ENCODE measurements at places on chromosomes 12 and 14.

GRCh38 chr14:64601571-64601970 lies 51.8 kb downstream of the PPP1R36 start:
- DNase-seq = no peak

DNA sequence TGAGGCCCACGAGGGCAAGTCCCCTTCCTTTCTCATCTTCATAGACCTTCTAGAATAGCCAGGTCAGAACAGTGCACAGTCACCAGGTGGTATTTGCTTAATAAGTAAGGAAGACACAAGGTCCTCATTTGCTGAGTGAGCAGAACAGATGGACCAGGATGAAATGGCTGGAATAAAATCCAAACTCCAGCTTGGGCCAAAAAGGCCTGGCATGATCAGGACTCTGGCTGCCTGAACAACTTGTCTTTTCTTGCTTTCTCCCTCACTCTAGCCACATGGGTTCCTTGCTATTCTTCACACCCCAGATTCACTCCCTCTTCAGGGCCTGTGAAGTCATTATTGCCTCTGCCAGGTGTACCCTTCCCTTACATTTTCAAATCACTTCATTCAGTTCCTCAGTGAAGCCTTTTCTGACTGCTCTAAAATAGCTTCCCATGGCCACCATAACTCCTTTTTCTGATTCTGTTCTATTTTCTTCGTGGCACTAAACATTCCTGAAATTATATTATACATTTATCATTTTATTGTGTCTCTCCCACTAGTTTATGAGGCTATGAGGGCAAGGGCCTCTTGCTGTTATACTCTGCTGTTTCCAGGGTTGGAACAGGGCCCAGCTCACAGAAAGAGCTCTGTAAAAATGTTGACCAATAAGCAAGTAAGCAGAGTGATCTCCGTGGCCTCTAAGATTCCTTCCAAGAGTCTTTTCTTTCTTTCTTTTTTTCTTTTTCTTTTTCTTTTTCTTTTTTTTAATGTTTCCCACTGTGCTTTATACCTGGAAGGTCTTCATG lies 150.8 kb downstream of the TTC8 start:
- no peak for DNase-seq

DNA sequence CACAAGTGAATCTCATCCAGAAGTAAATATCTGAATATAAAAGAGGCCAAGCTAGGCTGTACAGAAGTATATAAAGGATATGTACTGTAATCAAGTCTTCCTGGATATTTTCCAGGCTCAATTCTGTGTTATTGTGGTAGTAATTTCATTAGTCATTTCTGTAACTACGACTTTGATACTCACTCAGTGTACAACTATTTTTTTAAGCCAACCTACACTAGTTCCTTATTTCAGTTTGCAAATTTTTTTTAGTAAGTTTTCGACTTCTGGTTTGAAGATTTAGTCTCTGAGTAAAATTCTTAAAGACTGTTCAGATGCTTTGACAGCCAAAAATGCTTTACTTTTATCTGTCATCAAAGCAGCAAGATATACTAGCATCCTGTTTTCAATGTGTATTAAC lies 130.8 kb downstream of the CAPZA3 start:
- no peak for DNase-seq

- DNase-seq = no peak
These were observed 2.0 kb downstream of the EEA1 start for GRCh38 chr12:92927055-92927435.

DNA sequence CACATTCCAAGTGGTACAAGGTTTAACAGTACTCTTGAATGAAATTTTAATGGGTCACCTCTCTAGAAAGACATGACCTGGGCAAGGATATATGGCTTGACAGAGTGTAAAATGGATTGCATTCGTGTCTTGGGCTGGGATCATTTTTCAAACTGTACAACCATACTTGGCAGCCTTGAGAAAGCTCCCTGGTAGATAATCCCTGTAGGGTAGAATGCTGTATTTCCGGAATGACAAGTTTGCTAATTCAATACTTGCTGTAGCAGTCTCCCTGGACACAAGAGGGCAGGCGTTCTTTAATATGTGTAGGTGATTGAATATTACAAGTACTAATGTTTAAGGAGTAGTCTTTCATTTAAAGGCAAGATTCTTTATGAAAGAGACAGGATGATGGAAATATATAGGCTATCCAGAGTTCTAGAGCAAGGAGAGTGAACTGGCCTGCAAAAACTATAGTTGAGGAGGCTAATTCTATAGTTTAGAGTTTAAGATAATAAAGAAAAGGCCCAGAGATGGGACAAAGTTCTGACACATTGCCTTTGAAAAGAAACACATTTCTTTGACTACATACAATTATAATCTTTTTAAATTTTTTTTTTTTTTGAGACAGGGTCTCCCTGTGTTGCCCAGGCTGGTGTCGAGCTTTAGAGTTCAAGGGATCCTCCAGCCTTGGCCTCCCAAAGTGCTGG lies 53.4 kb downstream of the PLBD1 start:
- DNase-seq = no peak

DNA sequence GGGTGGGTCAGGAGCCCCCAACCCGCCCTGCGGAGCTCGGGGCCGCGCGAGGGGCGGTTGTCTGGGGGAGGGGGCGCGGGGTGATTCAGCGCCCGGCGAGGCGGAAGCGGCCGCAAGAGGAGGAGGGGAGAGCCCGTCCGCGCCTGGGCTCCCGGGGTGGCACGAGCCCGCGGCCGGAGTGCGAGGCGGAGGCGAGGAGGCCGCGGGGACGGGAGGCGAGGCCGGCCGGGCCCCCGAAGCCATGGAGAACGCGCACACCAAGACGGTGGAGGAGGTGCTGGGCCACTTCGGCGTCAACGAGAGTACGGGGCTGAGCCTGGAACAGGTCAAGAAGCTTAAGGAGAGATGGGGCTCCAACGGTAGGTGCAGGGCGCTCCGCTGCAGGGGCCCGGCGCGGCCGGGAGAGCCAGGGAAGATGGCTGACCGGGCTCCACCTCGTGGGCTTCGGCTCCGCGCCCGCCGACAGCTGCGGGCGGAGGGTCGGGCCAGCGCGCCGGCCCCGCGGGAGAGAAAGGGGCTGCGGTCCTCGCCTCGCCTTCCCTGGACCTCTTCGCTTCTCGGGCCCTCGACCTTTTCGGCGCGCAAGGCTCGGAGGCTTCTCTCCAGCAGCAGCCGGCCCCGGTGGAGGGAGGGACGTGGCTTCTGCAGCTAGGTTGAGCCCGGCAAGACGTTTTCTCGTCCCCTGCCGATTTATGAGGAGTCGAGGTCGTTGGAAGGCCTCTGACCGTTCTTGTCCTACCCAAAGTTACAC lies 677 bp downstream of the ATP2A2 start:
- peak; percentile 16 for DNase-seq

GRCh38 chr12:75814851-75815754 lies 216.5 kb downstream of the PHLDA1 start:
- DNase-seq = no peak

GRCh38 chr14:87001333-87001732 lies 991.6 kb downstream of the GALC start:
- no peak for DNase-seq

GRCh38 chr12:6730169-6730568 lies 6.3 kb downstream of the COPS7A start:
- no peak for DNase-seq

DNA sequence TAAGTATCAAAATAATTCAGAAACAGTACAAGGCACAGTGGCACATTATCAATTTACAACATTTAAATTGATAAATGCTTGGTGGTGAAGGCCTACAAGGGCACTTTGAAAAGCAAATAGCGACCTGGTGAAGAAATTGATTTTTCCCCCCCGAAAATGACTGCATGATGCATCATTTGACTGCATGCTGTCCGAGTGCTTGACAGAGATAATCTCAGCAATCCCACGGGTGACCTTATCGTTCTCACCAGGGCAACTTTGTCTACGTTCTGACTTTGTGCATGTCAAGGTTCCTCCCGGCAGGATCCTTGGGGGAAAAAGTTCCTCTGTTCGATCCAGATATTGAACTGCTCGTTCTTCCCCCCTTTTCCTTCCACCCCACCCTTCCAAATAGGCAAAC lies 384.8 kb downstream of the EGLN3 start:
- no peak for DNase-seq

GRCh38 chr14:102761206-102761605 lies 16.0 kb upstream of the TRAF3 start:
- DNase-seq = no peak

DNA sequence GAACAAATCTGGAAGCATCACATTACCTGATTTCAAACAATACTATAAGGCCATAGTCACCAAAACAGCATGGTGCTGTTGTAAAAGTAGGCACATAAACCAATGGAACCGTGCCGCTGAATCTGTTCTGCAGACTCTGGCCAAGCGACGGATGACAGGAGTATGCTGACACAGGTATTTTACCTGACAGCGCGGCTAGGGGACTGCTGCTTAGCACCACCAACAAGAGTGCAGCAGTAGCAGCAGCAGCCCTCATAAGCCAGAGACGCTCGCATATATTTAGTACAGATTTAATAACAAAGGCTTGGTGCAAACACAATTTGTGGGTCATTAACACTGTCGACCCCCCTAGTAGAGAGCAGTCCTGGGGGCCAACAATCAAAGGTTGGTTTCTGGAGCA lies 677.6 kb upstream of the LMO3 start:
- no peak for DNase-seq

GRCh38 chr12:53766881-53767280 lies 15.1 kb upstream of the CISTR start:
- no peak for DNase-seq

DNA sequence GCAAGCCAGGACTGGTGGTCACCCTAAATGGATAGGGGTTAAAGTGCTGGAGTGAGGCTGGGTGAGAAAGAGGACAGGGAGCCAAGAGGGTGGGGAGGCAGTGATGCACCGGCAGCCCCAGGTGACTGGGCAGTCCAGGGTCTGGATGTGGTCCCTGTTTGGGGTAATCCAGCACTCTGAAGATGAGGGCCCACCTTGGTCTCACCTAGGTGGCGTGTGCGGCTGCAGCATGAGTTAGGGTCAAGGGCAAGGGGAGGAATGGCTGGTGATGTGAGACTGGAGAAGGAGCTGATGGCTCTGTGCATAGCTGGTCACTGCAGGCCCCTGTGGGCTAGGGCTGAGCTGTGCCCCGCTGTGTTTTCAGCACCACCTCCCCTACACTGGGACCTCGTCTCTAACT lies 1.6 kb upstream of the C1RL start:
- DNase-seq = no peak

- DNase-seq = no peak
These were observed 2.8 kb upstream of the BAZ2A start for GRCh38 chr12:56632701-56633467.

GRCh38 chr14:79467835-79468234 lies 743.5 kb downstream of the DIO2 start:
- no peak for DNase-seq

- DNase-seq = no peak
These were observed 255.0 kb upstream of the NPAS3 start for GRCh38 chr14:32683679-32684078.

DNA sequence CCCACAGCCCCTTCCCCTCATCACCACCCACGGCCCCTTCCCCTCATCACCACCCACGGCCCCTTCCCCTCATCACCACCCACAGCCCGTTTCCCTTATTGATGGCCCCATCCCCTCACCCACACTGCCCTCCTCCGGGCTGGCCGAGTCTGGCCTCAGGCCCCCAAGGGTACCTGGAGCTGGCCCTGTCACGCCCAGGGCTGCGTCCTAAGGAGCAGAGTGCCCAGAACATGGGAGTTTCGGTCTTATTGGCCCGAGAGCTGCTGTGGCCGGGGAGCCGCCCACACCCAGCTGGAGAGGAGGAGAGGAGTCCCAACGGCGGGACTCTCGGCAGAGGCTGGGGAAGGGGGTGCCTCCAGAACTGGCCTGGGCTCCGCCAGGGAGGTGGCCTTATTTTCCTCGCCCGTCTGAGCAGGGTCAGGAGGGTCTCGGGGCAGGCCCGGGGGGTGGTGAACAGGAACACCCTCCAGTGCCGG lies 182.3 kb downstream of the KIF26A start:
- DNase-seq = no peak

GRCh38 chr12:127570793-127571360 lies 696.1 kb upstream of the TMEM132C start:
- DNase-seq = no peak
